ENCODE measurements at places on chromosomes 12 and 14. TPM values are rescaled to one million over a fixed set of nuclear protein-coding genes. Genes with fewer than 3 reads are reported as not detected.

Gene TSHR
- 0.30 TPM for total RNA-seq

Gene CFAP73
- not detected for total RNA-seq

Gene CPSF6
- 109 TPM for total RNA-seq

Gene KRT3
- total RNA-seq, result not detected

Gene LRTM2
- not detected for total RNA-seq

DNA sequence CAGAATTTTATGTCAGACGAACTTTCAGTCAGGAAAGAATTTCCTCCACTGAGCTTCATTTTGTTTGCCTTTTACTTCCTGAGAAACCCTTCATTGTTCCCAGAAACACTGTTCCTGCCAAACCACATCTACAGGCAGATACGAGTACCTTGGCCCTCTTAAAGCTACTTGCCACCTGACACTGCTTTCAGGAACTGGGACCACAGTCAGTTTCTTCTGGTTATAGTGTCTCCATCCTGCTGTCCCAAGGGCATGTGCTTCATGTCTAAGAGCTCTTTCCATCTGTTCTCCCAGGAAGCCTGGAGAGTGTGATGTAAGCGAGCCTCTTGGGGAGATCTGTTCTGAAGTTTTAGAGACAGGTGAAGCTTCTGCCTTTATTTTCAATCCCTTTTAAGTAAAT lies 161.7 kb upstream of the PLEKHA5 start:
- H3K27me3 ChIP-seq, result no peaks in the 10 kb centered on the region
- no peak for DNase-seq
- no peak overlapping the region for H3K4me3 ChIP-seq
- H3K36me3 ChIP-seq, result no peaks in the 10 kb centered on the region
- no peak overlapping the region for H3K27ac ChIP-seq

GRCh38 chr12:78128211-78128610 lies 297.5 kb downstream of the NAV3 start:
- H3K36me3 ChIP-seq, result no peaks in the 10 kb centered on the region
- H3K4me3 ChIP-seq, result no peak overlapping the region
- no peaks in the 10 kb centered on the region for H3K27me3 ChIP-seq
- no peaks in the 10 kb centered on the region for H3K4me1 ChIP-seq
- no peak for DNase-seq
